Brain (organoid and tissue), 16 donors: ENCODE measurements at places on chromosomes 11 and 22.

DNA sequence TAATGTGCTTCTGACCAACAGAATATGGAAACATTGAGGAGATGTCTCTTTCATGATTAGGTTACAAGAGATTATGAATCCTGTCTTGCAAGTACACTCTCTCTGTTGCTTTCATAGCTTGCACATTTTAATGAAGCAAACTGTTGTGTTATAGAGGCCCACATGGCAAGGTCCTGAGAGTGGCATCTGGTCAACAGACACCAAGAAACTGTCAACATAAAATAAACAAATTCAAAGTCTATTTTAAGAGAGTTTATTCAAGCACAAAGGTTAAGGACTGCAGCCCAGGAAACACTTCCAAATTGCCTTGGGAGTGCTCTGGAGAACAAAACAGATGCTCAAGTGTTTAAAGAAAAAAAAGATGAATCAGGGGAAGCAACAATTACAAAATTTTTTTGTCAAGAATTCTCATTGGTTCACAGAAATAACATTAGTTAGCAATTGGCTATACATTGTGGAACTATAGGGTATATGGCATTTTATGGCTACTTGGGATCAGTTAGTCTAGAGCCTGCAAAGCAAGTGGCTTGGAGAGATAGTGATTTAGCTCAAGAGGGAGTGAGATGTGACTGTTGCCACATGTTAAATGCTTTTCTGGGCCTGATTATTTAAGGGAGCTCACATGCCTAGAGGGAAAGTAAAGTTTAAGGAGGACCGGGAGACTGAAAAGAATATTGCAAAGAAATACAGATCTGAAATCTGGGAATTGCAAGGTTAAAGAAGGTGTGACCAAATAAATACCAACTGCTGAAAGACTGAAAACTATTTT lies 54.6 kb downstream of the CTSC start:
- no peak for DNase-seq

DNA sequence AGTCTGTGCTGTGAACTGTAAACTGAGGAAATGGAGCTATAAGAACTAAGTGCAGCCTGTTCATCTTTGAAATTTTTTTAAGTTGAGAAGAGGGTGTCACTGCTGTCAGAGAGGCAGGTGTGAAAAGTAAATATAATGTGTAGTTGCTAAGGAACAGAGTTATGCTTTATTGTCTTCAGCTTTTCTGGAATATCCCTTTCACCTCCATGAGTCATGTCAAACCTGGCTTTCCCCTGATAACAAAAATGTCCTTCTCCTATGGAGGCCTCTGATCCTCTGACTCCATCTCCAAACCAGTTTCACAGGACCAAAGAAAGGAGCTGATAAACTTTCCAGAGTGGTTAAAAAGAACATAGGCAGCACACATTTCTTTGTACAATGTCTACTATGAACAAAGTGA lies 12.8 kb upstream of the MUC15 start:
- no peak for DNase-seq

DNA sequence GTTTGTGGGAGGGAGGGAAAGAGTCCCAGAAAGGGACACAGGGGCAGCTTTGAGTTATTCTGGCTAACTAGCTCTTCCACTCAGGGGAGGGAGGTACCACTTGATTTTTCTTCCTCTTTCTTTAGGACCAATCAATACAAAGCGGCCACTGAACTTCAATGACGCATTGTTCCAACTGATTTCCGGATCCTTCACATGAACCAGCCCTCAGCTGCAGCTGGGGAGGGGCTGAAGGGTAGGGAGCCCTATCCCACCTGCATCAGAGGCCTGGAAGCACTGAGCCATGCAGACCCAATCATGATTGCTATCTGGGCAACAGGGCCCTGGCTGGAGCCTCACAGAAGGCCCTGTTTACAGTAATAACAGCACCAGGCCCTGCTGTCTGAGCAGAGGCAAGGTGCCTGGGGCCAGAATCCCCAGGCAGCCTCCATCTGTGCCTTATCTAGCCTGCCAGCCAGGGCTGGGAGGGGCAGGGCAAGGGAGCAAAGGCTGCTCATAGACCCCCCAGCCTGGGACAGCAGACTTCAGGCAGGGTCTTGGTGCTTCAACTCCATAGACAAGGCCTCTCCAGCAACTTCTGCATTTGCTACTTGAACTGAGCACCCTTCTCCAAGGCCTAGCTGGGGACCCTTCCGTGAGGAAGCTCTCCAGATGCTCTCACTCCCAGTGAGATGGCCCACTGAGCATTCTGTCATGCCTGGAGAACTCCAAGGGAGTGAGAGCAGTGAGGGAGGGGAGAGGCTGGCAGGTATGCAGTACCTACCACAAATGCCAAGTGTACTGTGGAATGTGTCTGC lies 22.5 kb downstream of the CLPB start:
- peak; percentile 34 for DNase-seq

DNA sequence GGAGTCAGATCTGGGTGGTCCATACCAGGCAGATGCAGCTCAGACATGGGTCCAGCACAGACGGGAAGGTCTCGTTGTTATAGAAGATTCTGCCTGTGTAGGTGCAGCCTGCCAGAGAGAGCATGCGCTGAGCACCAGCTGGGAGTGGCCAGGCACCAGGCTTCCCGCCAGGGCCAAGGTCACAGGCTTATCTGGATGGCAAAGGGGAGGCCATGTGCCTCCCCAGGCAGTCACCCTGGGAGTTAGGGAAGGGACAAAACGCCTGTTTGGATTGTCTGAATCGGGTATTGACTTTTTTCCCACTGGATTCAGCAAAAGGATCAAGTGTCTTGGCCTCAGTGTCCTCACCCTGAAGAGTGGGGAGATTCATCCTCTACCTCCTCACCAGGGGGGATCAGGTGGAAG lies 26.5 kb downstream of the PGA5 start:
- DNase-seq = no peak

GRCh38 chr11:62931499-62932278 lies 10.5 kb upstream of the CHRM1 start:
- DNase-seq = no peak

- DNase-seq = no peak
These were observed 106.3 kb upstream of the CARD18 start for GRCh38 chr11:105245781-105246315.

GRCh38 chr11:84721561-84721961 lies 905.6 kb downstream of the DLG2 start:
- DNase-seq = no peak

- DNase-seq = no peak
These were observed 4.7 kb upstream of the APOA1 start for GRCh38 chr11:116842117-116842516.

DNA sequence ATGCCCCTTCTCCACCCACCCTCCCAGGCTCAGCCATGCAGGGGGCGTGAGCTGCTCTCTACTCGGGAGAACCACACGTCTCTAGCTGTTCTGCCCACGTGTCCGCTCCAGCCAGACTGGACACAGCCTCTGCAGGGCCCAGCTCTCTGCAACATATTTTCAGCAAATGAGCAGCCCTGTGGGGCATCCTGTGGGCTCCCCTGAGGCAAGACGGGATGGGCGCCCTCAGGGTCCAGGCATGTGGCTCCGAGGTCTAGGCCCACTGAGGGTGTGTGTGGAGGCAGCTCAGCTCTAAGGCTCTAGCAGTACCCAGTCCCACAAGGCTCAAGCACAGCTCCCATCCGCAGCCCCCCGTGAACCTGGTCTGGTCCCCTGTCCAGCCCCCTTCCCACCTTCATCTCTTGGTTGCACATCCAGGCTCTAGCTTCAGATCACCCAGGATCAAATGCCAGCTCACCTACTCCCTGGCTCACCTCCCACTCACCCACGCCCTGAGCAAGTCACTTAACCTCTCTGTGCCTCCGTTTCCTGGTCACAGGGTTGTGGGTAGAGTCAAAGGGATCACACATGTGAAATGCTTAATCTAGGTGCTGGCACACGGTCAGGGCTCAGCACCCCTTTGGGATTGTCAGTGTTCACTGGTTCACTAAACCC lies 57.8 kb upstream of the TCF20 start:
- no peak for DNase-seq

DNA sequence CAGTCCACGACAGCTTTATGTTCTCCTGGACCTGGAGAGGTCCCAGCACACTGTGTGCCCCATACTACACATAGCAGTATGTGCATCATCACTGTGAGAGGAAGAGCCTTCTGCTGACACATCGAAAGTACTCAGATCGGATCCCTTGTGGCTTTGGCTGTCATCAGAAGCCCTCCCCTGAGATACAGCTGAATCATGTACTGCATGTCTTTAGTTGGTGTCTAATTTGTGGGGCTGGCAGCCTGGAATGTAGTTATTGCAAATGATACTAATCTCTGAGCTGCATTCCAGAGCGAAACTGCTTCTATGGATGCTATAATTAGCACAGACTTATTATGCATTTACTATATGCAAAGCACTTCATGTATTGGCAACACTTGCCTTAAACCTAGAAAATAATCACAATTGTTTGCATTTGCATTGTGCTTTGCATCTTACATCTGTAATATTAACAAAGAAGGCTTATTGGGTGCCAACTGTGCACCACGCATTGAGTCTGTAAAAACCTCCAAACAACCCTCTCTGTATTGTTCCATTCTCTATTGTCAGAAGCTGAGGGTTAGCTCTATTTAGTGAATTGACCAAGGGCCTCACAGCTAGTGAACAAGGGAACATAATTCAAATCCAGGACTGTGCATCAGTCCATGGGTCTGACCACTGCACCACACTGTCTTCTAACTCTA lies 89.2 kb upstream of the CRTAM start:
- DNase-seq = peak; percentile 85

- no peak for DNase-seq
These were observed 2.0 kb downstream of the MAP3K11 start for GRCh38 chr11:65611758-65612603.

- no peak for DNase-seq
These were observed 9.3 kb downstream of the SLC37A2 start for GRCh38 chr11:125072218-125072960.

- DNase-seq = peak; percentile 83
These were observed 2.0 kb upstream of the ROBO3 start for GRCh38 chr11:124863137-124863825.

DNA sequence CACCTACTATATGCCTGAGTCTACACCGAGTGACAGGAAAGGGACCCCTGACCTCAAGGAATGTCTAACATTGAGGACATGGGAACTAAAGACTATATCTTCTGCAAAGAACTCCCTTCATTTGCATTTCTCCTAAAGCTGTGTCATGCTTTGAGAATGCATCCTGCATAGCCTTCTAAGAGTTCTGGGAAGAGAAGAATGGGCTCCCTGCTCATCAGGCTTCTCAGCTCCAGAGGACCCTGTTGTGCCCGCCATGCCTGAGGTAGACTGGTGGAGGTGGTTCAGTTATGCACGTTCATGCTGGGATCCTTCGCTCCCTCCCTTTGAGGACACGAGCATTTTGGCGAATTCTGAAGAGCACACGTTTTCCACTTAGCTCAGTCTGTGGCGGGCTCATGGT lies 63.3 kb downstream of the GRIK4 start:
- DNase-seq = no peak

DNA sequence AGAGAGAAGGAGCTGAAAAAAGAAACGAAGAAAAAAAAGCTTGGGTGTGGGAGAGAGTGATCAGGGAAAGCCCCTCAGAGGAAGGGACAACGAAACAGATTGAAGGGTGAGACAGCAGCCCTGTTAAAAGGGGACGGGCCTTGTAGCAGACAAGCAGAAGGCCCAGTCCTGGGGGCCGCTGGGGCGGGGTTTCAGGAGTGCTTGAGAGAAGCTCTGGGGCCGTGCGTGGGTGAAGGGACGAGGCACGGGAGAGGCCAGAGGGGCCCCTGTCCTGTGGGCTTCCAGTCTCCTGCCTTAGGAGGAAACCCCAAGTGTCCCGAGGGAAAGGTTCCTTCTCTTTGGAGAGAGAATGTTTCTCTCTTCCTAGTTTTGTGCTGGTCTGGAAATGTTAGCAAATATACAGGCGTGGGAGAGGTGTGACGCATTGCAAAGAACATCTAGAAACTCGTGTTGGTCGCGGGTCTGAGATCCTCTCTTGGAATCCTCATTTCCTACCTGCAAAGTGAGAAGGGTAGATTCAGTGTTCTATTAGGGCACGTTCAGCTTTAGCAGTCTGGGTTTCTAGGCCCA lies 28.6 kb downstream of the ADAMTS15 start:
- no peak for DNase-seq

- no peak for DNase-seq
These were observed 54.2 kb downstream of the IMMP1L start for GRCh38 chr11:31455177-31455576.

DNA sequence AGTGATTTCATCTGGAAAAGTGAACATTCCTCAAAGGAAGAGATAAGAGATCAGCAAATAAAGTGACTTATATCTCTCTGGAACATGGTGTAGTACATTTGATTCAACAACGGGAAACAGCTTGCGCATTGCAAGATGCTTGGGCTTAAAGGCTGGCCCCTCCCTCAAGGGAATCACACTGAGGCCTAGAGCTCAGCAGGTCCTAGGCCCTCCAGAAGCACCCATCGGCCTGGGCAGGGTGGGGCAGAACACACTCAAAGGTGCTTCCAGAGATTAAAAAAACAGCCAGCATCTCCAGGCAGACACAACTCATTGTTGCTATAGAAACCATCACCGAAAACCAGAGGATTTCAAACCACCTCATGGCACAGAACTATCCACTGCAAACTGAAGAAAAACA lies 69.0 kb upstream of the ARFGAP3 start:
- peak; percentile 57 for DNase-seq

DNA sequence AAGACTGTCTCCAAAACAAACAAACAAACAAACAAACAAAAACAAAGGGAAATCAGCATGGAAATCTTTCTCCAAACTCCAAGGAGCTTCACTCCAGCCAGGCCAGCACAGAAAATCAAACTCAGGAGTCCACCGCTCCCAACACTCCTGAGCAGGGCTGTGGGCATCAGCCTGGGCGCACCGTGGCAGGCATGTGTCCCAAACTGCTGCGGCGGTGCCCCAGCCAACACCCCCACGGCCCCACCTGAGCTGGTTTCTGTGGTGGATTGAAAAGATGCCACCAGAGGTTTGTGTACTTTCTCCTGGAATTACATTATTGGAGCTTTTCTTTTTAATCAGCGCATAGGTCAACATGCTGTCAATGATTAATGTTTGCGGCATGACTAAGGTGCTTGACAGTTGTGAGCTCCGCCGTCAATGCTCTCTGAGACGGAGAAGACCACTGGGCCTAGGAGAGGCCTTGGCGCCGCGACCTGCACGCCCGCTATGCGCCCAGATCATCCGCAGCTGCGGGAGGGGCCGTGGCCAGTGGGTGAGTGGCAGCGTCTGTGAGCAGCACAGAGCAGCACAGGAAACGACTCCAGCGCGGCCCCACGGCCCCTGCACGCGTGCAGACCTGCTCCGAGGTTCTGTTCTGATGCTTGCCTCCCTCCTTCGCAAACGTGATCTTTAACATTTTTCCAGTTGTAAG lies 18.1 kb downstream of the DRD4 start:
- DNase-seq = no peak

GRCh38 chr11:122746050-122746478 lies 90.5 kb downstream of the UBASH3B start:
- DNase-seq = no peak

- no peak for DNase-seq
These were observed 37.1 kb downstream of the MCM5 start for GRCh38 chr22:35437049-35437448.

GRCh38 chr22:36371920-36372319 lies 15.8 kb downstream of the MYH9 start:
- no peak for DNase-seq

- no peak for DNase-seq
These were observed 7.6 kb upstream of the CCKBR start for GRCh38 chr11:6251990-6252473.
